ENCODE measurements at places on chromosomes 3 and 15.

GRCh38 chr15:38631119-38632075 is 66.8 kb upstream of the RASGRP1 start:
- DNase-seq = no peak

- DNase-seq = no peak
Measured at GRCh38 chr3:141150081-141150830, 81.4 kb upstream of the PXYLP1 start.

DNA sequence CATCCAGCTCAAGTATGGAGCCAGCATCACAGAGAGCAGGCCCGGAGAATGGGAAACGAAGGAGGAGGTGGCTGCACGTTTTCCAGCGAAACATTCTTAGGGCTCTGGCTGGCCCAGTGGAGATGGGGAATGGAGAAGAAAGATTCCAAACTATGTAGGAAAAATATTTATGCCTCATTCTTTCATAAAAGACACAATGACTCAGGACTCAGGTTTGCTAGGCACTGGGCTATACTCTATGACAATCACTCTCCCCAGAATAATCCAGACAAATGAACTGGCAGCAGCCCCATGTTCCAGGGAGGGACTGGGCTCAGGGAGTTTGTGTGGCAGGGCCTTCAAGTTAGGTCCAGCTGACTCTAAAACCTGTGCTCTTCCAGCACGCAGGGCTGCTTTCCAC is 110.8 kb upstream of the RAD18 start:
- no peak for DNase-seq

DNA sequence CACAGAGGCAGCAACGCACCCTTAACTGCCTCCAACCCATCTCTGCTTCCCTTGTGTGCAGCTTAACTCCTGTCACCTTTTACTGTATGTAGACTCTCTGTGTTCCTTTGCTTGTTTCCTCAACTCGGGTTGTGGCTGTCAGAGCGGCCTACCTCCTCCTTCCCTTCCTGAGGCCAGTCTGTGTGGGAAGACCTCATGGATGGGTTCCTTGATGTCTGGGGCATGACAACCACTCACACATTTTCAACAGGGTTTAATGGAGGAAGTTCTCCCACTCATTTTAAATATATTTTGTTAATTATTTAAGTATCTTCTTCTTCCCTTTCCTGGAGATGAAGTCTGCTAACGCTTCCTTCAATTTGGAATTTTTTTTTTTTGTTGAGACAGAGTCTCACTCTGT is 1.8 kb upstream of the CSPG5 start:
- no peak for DNase-seq

DNA sequence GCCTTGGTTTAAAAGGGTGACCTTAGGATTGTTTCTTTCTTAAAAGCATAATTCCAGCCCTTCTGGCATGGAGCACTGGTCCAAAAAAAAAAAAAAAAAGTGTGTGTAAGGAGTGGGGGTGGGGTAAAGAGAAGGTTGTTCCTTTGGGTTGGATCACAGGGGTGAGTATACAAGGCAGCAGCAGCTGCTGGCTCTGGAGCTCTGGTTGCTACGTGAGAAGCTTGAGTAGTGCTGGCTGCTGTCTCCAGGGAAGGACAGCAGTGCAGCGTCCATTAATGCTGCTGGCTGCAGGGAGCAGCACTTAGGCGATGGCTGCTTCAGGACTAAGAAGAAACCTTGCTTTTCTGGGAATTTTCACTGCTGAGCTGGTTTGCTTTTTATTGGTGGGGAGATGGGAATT is 2.3 kb downstream of the SETD5 start:
- no peak for DNase-seq

DNA sequence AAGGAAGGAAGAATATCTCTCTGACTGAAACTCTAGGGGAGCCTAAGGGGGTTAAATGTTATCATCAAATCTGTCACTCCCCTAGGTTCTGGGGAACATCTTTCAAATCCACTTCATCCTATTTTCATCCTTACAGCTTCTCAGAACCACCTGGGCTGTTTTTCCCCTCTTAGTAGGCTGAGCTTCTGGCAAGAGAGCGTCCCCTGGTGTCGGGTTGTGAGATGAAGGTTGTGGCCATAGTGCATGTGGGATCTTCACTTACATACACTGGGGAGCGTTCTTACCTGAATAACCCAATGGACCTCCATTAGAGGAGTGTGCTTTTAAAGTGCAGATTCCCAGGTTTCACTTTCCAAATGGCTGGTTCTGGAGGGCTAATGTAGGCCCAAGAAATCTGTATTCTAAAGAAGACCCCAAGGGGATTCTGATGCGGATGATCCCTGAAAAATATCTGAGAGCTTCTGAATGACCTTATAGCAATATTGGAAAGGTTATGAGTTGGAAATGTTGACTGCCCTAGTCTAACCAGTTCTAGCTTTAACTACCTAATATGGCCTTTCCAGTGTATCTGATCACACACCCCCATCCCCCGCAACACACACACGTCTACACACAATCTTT is 663.7 kb downstream of the AGBL1 start:
- DNase-seq = no peak

- DNase-seq = no peak
Measured at GRCh38 chr15:56832125-56832524, 86.3 kb upstream of the TCF12 start.

GRCh38 chr3:99878005-99878404 is 60.3 kb downstream of the CMSS1 start:
- DNase-seq = no peak

GRCh38 chr3:170162052-170162451 is 19.5 kb downstream of the PHC3 start:
- no peak for DNase-seq

GRCh38 chr3:124846189-124846588 is 41.0 kb downstream of the ITGB5 start:
- no peak for DNase-seq

- DNase-seq = no peak
Measured at GRCh38 chr3:42865256-42865655, 10.4 kb downstream of the CYP8B1 start.
